ENCODE measurements at places on chromosomes 3 and 15.

GRCh38 chr3:151697496-151697895 is 36.2 kb upstream of the AADACL2 start:
- no peak for DNase-seq

DNA sequence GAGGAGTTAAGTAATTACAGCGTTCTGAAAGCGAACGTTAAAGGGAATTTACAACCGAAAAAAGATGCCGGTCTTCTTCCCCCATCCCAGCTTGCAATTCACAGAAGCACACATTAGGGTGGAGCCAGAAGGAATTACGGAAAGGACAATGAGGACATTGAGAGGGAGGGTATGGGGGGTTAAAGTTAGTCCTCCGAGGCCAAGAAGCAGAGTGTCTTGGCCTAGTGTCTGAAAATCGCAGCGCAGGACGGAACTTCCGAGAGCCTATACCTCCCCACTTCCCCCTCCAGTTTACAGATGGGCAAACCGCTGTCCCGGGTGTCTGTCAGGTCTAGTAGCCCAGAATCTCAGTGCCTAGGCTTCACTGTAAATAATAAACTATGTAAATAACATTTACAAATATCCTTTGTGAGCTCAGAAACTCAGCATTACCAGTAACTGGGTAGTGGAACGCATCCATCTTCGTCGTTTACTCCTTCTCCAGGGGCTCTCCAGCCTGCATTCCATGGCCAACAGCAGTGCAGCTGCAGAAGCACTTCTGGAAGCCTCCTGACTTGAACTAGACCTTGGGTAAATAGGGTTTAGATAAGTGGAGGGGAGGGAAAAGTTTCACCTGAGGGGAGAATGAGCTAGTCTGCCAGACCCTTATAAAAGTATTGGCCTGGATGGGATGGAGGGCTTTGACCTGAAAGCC is 922 bp downstream of the ADPRH start:
- no peak for DNase-seq

DNA sequence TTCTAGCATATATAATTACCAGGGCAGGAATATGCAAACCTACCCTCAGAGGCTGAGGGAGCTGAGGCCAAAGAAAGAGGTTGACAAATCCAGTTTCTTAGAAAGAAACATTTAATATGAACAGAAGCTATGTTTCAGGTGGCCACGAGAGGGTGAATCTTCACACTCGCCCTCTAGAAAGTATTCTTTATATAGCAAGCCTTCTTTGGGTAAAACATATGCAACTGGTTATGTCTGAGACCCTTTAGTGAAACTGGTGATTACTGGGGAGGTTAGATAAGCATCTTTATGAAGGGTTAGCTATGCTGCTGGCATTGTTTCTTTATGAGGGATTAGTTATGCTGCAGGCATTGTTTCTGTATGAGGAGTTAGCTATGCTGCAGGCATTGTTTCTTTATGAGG is 50.7 kb upstream of the GOLGA6L2 start:
- no peak for DNase-seq

DNA sequence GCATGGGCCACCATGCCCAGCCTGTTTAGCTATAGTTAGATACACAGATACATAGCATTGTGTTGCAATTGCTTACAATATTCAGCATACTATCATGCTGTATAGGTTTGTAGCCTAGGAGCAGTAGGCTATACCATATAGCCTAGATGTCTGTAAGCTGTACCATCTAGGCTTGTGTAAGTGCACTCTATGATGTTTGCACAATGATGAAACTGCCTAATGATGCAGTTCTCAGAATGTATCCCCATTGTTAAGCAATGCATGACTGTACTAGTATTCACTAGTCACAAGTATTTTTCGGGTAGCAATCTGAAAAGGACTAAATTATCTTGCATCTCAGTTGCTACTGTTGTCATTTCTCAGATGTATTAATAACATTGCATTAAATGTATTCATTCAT is 16.0 kb downstream of the PIGB start:
- DNase-seq, result no peak

DNA sequence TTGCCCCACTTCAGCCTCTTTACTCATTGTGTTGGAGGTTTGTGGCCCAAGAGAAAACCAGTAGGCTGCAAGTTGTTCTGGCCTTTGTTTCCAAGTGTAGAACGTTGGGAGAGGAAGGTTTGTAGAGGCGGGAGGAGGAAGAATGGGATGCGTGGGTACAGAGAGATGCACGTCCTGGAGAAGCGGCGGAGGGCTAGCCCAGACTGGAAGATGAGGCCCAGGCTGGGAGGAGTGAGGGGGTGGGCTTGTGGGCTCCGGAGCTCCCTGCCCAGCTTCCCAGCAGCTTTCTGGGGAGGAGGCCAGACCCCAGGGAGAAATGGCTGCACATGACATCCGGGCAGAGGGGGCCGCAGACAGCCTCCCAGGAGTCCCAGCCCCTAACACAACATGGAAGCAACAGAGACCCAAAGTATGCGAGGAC is 5.3 kb downstream of the PLA2G4F start:
- no peak for DNase-seq

Measured in iPS DF 6.9 (cell line).